Stimulated activated CD4-positive, alpha-beta T cell treated with anti-CD3 and anti-CD28 coated beads, Interleukin-15, amount 100 ng/mL, for 48 hours (primary cell): ENCODE measurements at places on chromosomes 3 and 15.

DNA sequence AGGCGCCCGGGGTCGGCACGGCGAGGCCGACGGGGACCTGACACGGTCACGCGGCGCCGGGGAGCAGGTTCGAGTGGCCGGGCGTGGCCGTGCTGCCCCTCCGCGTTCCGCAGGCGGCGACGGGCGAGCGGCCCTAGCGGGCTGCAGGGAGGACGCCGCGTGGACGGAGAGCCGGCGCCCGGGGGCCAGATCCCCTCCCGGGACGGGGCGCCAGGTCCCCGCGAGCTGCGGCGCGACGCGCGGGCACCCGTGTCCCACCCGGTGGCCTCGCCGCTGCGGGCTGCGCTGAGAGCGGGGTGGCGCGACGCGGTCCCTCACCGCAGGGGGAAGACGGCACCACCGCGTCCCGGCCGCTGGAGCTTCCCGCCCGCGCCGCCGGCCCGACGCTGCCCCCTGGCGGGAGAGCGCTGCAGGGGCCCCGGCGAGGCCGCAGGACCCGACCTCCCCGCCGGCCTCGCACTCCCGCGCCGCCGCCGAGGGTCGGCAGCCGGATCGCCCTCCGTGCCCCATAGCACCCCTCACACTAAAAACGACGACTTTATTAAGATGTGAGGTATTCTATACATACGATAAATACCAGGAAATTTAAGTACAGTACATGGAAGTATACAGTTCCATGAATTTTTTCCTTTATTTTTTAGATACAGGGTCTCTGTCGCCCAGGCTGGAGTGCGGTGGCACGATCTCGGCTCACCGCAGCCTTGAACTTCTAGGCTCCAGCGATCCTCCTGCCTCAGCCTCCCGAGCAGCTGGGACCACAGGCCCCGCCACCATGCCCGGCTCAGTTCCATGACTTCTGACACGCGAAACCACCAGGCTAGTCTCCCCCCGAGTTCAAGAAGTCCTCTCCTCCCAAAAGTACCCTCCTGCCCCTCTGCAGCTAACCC is 1.3 kb upstream of the PIGZ start:
- DNase-seq: peak; percentile 49

DNA sequence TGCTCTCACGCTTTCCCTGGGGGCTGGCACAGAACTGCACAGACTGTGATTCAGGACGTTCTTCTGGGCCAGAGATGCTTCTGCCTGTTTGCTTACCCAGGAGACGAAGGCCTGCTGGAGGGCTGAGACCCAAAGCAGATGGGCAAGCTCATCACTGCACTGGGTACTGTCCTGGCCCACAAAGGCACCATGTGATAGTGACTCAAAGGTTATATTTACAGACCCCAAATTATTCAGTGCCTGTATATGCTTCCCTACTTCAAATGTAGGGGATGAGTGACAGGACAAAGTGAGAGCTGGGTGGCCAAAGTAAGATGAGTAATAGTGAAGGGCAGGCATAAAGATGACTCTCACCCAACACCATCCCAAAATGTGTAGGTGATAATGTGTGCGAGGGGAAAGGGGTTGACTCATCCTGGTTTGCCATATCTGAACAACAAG is 127.4 kb downstream of the WDR76 start:
- no peak for DNase-seq

GRCh38 chr3:170056710-170057454 is 19.1 kb downstream of the GPR160 start:
- DNase-seq: no peak

DNA sequence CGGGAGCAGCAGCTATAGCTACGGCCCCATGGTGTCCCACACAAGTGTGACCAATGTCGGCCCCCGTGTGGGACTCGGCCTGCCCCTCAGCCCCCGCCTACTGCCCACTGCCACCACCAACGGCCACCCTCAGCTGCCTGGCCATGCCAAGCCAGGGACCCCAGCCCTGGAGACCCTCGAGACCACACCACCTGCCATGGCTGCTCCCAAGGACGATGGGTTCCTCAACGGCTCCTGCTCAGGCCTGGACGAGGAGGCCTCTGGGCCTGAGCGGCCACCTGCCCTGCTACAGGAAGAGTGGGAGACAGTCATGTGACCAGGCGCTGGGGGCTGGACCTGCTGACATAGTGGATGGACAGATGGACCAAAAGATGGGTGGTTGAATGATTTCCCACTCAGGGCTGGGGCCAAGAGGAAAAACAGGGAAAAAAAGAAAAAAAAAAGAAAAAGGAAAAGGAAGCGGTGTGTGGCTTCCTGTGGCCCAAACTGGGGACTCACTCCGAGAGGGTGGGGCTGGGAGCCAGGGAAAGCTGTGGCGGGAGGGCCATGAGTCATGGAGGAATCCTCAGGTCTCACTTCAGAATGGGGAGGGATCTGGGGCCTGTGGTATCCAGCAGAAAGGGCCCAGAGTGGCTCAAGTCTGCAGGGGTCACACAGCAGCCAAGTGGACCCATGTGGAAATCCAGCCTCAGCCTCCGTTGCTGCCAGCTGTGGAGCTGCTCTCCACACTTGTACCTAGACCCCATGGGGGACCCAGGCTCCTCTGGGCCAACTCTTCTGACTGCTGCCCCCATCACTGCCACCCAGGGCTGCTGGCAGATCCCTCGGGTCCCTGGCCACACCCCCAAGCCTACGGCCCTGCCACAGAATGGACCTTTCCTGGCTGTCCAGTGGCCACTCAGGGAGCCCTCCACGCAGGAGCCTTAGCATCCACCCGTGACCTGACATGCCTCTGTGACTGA is 26.1 kb downstream of the PTH1R start:
- DNase-seq: no peak

GRCh38 chr15:64507293-64507802 is 47.0 kb downstream of the ZNF609 start:
- DNase-seq: peak; percentile 32

DNA sequence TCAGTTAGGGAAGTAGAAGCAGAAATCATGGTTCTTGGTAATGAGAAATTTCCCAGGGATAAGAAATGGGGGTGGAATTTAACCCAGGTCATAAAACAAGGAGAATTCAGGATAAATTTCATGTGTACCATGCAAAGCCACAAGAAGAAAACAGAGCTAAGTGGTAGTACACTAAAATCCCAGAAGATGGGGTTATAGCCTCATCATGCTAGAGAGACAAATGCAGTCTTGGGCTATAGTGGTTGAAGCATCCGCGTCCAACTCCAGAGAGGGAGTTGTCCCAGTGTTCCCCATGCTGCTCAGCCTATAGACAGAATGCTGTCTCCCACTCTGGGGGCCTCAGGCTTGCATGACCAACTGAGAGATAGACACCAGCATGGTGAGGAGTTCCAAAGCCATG is 36.2 kb upstream of the CLRN1 start:
- no peak for DNase-seq

- no peak for DNase-seq
Measured at GRCh38 chr15:57485869-57486268, 105.8 kb upstream of the MYZAP start.

GRCh38 chr3:194148383-194148782 is 12.4 kb downstream of the HES1 start:
- DNase-seq: no peak

GRCh38 chr3:197835509-197835908 is 44.5 kb downstream of the LRCH3 start:
- no peak for DNase-seq

DNA sequence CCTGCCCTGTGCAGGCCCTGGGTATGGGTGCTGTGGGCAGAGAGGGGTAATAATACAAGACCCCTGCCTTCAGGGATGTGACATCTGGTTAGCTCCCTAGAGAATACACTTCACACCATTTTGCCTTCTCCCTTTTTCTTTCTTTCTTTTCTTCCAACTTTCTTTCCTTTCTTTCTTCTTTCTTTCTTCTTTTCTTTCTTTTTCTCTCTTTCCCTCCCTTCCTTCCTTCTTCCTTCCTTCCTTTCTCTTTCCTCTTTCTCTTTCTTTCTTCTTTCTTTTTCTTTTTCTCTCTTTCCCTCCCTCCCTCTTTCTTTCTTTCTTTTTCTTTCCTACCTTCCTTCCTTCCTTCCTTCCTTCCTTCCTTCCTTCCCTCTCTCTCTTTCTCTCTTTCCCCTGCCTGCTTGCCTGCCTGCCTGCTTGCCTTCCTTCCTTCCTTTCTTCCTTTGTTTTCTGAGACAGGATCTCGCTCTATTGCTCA is 68.4 kb upstream of the ABHD17C start:
- no peak for DNase-seq

DNA sequence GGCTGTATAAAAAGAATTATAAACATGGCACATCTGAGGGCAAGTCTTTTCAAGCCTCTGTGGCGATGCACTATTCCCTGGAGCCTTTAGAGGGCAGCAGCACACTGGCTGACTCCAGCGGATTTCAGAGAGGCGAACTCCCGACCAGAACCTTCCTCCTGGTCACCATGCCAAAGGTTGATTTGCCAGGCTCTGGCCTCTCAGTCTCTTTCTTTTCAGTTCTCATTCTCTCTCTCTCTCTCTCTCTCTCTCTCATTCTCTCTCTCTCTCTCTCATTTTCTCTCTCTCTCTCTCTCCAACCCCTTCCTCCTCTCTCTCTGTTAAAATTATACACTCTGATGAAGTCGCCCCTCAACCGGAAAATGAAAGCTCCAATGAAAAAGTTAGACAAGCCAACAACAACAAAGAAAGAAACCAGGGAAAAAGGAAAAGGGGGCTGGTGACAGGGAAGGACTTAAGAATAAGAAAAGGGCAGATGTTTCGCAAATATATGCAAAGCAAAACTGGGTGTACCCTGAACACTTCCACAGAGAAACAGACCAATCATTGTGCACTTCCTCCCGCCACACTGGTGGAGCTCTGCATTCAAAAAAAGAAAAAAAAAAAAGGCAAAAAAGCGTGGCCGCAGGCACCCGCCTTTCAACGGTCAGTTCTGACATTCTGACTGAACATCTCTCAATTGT is 90.2 kb downstream of the TIGIT start:
- peak; percentile 61 for DNase-seq

DNA sequence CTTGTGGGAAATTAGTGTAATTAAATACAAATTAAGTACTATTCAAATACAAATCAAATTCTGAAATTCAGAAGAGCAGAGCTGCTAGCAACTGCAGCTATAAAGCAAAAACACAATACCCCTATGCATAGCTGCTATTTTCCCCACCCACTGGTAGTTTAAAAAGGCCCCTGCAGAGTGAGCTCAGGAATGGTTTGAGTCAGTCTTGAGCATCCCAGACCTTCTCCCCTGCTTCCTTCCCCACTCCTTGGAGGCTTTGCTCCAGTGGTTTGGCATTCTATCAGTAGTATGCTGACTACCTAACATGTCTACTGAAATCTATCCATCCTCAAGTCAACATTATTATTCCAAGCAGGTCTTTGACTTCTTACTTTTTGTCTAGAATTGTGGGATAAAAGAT is 53.0 kb downstream of the EFHB start:
- DNase-seq: no peak

DNA sequence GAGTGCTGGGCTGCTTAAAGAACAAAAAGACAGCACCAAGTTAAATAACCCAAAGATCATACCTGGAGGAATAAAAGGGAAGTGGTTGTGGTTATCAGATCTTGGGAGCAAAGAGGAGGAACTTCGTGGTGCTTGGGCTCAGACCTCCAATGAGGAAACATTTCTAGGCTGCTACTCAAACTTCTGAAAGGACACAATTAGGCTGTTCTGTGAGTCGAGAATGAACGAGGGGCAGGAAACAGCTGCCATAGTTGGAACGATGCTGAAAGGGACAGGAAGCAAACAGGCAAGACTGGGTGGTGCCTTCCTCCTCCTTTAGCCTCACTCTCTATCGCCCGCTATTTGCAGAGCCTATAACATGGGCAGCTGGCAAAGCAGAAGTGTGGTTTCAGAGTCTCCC is 276.3 kb upstream of the ARRDC4 start:
- no peak for DNase-seq

DNA sequence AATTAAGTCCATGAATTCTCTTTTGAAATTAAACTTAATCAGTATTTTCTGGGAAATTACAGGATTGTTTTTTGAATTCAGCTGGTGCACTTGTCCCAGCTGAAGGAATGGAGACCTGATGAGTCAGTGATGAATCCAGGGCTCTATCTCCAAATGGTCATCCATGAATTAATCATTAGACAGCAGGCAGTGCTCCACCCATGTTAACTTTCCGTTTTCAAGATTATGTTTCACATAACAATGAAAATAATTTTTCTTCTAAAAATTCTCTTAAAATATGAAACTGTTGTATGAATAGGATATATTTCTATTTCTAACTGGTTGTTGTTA is 13.9 kb upstream of the PAQR9 start:
- DNase-seq: no peak

DNA sequence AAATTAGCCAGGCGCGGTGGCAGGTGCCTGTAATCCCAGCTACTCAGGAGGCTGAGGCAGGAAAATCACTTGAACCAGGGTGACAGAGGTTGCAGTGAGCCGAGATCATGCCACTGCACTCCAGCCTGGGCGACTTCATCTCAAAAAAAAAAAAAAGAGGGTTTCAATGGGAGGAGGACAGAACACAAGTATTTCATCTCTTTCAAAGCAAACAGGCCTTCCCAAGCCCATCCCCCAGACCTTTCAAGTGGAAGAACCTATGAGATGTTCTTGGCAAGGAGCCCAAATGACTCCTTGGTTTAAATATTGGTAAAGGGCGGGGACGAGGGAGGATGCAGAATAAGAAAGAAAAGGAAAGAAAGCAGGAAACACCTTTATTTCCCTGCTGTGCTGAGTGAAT is 62.2 kb upstream of the MCF2L2 start:
- no peak for DNase-seq

DNA sequence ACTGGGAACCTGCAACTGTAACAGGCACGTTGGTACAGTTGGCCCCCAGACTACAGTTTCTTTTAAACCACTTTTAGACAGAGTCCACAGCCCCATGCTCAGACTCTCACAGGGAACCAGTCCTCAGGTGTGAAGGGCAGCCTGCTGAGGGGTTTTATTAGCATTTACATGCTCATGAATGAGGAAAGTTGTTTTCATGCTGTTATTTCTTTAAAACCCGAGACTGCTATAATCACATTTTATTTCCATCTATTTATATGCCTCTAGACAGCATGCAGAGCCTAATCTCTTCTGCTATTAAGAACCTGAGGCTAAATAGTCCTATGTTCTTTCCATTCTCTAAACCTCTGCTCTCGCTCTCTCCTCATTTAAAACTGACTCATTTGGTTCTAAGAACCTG is 26.3 kb upstream of the FSIP1 start:
- DNase-seq: no peak

DNA sequence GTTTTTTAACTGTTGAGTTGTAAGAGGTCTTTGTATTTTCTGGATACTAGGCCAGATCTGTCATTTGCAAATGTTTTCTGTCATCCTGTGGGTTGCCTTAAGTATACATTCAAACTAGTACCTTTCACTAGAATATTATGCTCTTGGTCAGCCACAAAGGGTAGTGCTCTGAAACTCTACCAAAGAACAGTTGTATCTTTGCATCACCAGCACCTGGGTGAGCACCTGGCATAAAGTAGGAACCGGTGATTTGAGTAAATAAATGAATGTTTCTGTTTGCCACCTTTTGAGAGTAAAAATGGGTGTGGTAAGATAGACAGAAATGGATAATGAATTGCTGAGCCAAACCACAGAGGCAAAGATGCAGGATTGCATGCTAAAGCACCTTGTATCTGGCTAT is 98.7 kb downstream of the SLCO3A1 start:
- DNase-seq: no peak

- DNase-seq: no peak
Measured at GRCh38 chr3:58047826-58048225, 39.6 kb downstream of the FLNB start.

- DNase-seq: no peak
Measured at GRCh38 chr3:119635719-119636118, 24.7 kb downstream of the POPDC2 start.

GRCh38 chr3:57383838-57384237 is 91.4 kb upstream of the ASB14 start:
- DNase-seq: no peak

GRCh38 chr15:96462768-96463750 is 132.6 kb downstream of the NR2F2 start:
- no peak for DNase-seq
